Activated T-cell treated with anti-CD3 and anti-CD28 coated beads for 48 hours (primary cell): ENCODE measurements at places on chromosomes 2 and 18.

GRCh38 chr2:125073440-125073839 is 1048.4 kb downstream of the CNTNAP5 start:
- DNase-seq = no peak

DNA sequence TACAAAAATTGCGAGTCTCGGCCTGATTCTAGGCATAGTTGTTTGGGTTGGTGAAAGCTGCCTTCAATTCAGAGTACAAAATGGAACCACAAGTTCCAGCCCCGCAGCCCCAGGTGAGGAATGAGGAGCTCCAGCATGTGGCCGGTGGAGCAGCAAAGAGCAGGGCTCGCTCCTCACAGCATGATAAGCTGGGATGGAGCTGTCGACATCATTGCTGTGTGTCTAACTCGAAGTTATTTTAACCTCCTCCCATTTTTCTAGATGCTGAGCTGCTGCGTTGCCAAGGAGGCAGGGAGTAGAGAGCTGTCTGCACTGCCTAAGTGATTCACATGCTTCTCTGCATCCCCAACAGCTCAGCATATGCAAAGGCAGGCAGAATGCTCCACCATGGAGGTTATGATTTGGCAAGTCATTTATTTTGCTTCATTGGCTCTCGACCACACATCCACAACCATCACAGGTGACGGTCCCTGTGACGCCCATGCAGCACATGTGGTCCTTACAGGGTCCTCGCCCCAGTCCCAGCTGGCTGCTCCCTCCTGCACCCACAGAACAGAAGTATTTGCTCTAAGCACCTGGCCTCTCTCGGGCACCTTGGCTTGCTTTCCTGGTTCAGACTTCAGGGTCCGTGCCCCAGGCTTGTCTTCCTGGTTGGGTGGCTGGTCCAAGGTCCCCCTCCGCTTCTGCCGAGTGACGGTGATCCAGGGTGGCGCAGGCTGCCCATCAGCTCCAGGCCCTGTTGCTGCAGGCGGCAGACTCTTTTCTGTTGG is 66.0 kb upstream of the MGAT4A start:
- DNase-seq = no peak

GRCh38 chr2:240436683-240437550 is 1.5 kb downstream of the GPC1 start:
- no peak for DNase-seq

- no peak for DNase-seq
Observed at GRCh38 chr2:137590102-137590501, 374.2 kb upstream of the HNMT start.

GRCh38 chr2:136000502-136000901 is 15.1 kb upstream of the DARS1 start:
- DNase-seq = no peak

GRCh38 chr2:9679218-9679617 is 48.4 kb upstream of the YWHAQ start:
- no peak for DNase-seq

DNA sequence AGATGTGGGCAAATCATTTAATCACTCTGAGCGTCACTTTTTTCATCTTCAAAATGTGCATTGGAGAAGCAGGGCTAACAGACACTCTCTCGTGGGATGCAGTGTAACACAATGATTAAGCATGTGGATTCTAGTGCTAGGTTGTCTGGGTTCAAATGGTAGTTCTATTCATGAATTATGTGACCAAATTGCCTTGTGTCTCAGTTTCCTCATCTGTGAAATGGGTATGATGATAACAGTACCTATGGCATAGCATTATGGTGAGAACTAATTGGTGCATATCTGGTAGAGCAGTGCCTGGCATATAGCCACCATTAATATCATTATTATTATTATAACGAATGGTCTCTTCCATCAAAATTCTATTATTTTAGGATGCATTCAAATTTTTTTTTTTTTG is 142.4 kb upstream of the SIX3 start:
- DNase-seq = no peak

DNA sequence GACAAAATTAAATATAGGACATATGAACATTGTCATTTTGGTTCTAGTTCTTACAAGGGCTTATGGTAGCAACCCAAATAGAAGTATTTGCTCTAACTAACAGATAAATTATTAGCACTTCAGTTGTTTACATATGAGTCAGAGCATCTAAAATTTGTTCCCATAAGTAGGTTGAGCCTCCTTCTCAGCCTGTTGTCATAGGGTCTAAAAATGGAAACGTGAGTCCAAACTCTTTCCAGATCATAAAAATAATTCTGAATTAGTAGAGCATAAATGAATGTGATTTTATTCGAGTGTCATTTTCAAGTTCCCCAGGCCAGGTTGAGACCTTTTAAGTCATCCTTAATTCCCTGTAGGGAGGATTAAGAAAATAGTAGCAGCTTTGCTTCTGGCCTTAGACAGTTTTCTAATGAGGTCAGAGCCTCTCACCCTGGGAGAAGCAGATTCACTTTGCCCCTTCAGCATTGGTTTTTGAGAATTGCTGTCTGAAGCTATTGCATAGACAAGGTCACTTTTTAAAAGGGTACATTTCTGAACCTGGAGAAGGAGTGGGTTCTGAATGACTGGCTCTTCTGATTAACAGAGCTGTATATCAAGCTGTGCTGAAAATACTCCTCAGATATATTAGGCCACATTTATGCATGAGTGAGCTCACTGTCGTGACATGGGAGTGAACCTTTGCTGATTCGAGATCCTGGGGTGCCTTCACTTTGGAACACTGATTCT is 164.3 kb downstream of the NEDD4L start:
- no peak for DNase-seq

DNA sequence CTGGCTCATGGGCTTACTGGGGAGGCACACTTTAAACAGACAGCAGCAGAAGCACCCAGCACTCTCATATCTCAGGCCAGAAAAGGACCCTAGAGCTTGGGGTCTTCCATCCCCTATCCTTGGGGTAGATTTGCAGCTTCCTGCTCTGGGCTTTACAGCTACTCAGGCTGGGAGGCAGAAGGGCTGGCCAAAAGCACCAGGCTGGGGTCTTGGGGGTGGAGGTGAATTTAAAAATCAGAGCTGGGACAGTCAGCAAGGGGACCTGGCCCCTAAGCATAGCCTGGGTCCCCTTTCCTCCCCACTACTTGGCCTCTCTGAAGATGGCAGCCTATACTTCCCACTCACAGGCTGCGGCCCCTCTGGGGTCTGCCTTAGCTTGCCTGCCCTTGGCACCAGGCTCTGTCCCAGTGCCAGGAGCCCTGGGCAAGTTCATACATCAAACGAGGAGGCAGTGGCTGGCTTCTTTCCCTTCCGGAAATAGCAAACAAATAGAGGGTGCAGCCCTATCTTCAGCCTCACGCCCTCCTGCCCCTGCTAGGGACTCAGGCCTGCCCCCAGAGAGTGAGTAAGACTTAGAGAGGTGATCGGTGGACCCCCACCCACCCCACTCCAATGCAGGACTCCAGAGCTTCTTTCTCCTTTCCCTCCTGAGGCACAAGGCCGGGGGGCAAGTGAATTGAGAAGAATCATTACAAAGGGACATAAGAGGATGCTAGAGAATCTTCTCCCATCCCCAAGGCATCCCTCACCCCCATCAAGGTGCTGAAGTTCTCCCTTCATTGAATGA is 26.0 kb upstream of the TNS1 start:
- no peak for DNase-seq

DNA sequence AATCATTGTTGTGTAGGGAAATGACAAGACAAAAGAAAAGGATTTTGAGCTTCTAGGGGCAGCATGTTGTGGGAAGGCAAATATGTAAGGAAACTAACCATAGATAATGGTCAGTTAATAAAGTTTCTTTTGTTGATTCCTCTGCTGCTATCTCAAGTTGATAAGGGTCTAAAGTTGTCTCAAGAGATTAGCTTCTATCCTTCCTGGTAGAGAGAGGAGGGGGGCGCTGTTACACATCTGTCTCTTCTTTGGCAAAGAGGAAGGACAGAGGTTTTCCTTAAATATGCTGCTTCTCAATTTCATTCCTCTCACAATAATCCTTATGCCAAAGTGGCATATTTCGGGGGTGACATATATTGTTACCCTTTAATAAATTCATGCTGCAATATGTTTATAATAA is 944.0 kb downstream of the DPP10 start:
- no peak for DNase-seq

GRCh38 chr2:189152483-189152882 is 27.1 kb downstream of the COL5A2 start:
- DNase-seq = no peak

GRCh38 chr2:105571445-105571987 is 172.7 kb upstream of the FHL2 start:
- no peak for DNase-seq

- no peak for DNase-seq
Observed at GRCh38 chr2:193580176-193580950, 1385.6 kb upstream of the TMEFF2 start.

DNA sequence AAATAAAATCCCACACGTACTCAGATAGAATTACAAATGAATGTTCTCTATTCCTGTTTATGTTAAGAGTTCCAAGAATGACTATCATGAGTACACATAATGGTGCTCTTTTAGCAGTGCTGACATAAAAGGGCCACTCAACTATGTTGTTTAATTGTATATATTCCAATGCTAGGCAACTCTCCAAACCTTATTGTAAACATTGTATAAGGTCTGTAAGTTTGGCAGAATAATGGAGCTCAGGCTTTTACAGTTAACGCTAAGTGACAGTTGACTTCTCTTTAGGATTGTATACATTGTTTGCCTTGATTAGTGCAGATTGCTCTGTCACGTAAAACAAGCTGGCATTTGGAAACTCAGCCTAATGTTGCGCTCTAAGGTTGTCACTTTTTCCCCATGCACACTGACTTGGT is 20.8 kb downstream of the RBMS1 start:
- DNase-seq = no peak

DNA sequence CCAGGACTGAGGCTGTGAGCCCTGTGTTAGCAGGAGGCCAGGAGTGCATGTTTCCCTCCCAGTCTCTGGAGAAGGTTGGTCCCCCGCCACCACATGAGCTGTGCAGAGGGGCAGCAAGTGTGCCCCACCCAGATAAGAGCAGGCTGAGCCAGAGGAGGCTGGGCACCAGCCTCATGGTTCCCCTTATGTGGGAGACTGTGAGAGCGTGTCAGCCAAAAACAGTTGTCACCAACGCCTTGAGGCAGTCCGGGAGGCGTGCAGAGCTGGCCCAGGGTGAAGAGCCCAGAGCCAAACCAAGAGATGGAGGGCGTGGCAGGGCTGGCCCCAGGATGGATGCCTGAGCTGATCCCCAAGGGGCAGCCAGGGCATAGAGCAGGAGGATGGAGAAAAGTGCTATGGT is 128.7 kb upstream of the GLI2 start:
- DNase-seq = no peak

- no peak for DNase-seq
Observed at GRCh38 chr2:234406085-234406484, 90.8 kb downstream of the ARL4C start.

DNA sequence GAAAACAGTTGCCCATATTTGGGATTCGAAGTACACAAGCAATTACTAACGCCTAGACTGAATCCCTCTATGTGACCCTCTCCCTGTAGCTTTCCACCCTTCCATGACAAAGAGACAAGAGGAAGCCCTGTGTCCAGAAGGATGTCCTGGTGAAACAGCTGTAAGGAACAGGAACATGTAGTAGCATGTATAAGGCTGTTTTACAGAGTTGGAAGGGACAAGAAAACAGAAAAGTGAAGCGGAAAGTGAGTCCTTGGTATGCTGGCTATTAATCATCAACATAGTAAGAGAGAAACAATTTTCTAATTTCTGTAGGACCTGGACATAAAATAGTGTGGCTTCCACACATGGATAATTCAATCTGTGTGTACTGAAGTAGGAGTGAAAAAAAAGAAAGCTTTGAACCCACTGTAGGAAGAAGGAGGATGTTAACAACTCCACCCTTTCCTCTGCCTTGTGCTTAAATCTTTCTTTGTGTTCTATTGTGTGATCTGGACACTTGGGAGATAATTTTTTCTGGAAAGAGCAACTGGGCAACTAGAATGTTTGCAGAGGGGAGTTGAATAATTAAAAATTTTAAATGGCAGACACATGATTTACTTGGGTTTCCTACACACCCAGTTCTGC is 162.3 kb upstream of the ZSWIM2 start:
- no peak for DNase-seq

- DNase-seq = no peak
Observed at GRCh38 chr2:33093283-33093993, 146.7 kb downstream of the LTBP1 start.

DNA sequence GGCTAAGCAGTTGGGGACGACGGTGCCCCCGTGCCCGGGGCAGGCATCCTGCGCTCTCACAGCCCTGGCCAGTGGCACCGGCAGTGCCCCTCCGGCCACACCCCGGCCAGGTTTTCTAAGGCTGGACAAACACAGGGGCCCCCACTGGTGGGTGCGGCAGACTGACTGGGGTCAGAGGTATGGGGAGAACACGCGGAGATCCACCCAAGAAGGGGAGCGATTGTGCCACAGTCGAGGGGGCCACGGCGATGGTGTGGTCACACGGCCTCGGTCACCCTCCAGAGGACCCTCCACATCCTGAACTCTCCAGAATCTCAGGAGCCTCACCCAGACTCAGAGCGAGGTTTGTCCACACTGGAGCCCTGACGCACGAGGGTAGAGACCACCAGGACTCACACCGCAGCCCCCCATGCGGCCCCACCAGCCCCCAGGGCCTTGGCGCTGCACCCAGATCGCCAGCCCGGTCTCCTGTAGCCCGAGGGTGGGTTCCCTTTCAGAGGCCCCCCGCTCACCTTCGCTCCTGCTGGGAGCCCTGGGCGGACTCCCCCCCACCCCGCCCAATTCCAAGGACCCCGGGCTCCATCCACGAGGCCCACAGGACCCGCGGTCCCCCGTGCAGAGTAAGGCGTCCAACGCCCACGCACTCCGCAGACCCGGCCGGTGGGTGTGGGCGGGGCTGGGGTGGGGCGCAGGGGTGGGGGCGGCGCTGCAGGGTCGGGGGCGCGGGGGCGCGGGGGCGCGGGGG is 15.2 kb downstream of the PDCD1 start:
- no peak for DNase-seq

- DNase-seq = no peak
Observed at GRCh38 chr18:10201659-10202058, 252.8 kb upstream of the APCDD1 start.

DNA sequence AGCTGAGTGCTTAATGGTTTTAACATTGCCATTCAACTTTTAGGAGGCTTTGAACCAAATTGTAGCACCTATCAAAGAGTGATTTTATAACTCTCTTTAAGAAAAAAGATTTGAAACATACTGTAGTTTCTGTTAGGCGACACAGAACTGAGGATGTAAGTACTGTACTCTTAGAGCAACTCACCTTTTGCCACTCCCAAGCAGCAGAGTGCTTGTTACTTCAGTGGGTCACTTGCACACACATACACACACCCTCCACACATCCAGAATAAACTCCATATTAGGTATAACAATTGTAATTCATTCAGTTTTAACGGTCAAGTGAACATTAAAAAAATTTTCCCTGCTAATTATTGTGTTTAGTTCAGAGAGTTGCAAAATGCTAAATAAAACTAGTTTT is 118.3 kb downstream of the CAMKMT start:
- DNase-seq = no peak

DNA sequence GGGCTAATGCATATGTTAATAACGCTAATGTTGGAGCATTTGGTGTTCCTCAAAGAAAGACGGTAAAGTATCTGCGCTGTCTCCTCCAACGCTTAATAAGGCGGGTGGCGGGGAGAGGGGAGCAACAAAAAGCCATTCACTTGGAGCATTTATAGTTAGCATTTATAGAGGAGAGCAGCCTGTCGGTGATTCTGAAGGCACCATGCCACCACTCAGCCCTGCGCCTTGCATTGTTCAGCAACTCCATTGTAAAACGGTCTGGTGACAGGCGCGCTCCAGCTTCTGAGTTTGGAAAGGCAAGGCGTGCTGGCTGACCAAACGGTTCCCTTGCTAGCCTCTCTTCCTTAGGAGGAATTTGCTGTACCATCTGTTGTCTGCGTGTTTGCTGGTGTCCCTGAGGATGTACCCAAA is 83.9 kb downstream of the LYPD1 start:
- no peak for DNase-seq

- DNase-seq = no peak
Observed at GRCh38 chr2:64768491-64769005, 114.8 kb upstream of the SERTAD2 start.
